Foreskin fibroblast (primary cell): ENCODE measurements at places on chromosomes 2 and 18.
A peak's percentile ranks its signal among the peaks of the same experiment; 100 is the strongest.

DNA sequence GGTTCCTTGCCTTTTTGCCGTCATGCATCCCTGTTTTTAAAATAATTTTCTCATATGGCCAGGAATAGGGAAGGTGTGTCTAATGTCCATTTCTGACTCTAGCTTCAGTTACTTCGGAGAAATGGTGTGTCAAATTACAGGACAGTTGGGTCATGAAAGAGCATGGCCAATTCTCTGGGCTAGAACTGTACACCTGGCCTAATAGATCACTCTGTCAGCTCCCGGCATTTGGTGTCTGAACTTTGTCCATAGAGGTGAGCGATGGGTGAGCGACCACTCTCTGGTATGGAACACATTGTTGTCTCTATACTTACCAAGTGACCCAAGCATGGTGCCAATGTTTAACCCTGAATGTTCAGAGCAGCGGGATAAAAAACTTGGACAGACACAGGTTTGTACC is 38.3 kb upstream of the ASB18 start:
- DNase-seq: no peak

- DNase-seq: no peak
Measured at GRCh38 chr2:96404446-96405373, 69.1 kb downstream of the NCAPH start.

- DNase-seq: peak; percentile 64
Measured at GRCh38 chr18:12038082-12038638, 55.5 kb upstream of the ANKRD62 start.

DNA sequence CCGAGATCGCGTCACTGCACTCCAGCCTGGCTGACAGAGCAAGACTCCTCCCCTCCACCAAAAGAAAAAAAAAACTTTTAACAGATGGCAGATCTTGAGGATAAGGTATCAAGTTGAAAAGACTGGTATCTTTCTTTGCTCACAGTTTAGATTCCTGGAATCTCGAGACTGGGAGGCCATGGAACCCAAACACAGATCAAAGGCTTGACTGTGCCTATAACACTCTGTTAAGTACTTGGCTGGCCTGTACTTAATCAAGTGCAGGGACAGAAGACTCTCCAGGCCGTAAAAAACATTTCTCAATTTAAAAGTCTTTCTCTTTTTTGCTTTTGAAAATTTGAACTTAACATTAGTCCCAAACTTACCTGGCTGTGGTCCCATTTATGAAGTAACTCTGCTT is 107.1 kb upstream of the ZNF516 start:
- DNase-seq: peak; percentile 19

GRCh38 chr2:8574196-8575037 is 107.4 kb upstream of the ID2 start:
- DNase-seq: no peak

DNA sequence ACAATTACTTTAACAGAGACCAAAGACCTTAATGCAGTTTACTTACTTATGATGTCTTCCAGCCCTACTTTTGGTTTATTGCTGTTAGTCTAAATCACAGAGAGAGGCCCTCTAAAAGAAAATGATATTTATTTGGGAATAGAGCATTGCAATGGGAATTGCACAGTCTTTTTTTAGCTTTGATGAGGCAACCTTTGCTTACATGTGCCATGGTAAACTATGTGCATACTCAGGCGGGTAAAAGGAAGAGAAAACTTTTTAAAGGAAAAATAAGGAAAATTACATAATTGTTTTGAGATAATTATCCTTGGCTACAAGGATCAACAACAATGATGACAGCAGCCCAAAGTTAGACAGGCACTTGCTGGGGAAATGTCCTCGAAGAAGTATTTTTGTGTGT is 78.6 kb downstream of the EFEMP1 start:
- DNase-seq: no peak

GRCh38 chr18:48328473-48329210 is 80.5 kb downstream of the ZBTB7C start:
- peak; percentile 41 for DNase-seq

DNA sequence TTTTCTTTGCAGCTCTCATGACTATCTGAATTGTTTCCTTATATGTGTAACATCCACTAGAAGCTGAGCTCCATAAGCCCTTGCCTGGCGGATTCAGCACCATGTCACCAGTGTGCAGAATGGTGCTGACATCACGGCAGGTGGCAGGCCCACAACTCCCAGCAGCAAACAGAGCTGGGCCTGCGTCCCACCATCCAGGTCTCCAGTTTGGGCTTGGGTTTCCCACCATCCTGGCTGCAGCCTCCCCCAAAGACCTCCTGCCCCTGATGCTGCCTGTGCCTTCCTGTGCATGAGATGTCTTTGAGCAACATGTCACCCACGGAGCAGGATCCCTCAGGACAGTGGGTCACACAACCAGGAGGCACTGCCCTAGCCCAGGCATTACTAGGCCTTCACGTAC is 113.1 kb downstream of the TNS1 start:
- DNase-seq: no peak

DNA sequence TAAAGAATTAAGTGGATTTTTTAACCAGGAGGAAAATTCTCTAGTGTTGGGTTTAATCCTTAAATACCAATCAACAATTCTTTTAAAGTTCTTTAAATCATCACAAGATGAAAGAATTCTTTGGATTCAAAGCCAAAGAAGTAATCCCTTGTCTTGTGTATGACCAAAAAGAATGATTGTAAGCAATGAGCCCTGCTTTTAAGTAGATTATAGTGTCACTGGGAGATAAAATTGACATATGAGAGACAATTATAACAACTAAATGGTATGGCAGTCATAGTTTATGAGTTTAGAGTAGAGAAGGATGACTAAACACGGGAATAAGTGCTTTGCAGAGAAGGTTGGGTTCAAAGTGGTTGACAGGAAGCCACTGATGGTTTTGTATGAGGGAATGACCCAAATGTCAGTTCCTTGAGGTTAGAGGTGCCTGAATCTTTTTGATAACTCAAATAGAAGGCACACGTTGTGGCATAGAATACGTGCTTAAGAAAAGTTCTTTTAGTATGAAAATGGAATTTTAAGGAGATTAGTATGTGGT is 199.6 kb upstream of the TCF4 start:
- DNase-seq: no peak

- peak; percentile 72 for DNase-seq
Measured at GRCh38 chr2:42089340-42089925, 41.6 kb downstream of the PKDCC start.
